ENCODE measurements at places on chromosomes 1 and 21.

- no peak for DNase-seq
Observed at GRCh38 chr1:67431869-67432578, 1.8 kb upstream of the SERBP1 start.

DNA sequence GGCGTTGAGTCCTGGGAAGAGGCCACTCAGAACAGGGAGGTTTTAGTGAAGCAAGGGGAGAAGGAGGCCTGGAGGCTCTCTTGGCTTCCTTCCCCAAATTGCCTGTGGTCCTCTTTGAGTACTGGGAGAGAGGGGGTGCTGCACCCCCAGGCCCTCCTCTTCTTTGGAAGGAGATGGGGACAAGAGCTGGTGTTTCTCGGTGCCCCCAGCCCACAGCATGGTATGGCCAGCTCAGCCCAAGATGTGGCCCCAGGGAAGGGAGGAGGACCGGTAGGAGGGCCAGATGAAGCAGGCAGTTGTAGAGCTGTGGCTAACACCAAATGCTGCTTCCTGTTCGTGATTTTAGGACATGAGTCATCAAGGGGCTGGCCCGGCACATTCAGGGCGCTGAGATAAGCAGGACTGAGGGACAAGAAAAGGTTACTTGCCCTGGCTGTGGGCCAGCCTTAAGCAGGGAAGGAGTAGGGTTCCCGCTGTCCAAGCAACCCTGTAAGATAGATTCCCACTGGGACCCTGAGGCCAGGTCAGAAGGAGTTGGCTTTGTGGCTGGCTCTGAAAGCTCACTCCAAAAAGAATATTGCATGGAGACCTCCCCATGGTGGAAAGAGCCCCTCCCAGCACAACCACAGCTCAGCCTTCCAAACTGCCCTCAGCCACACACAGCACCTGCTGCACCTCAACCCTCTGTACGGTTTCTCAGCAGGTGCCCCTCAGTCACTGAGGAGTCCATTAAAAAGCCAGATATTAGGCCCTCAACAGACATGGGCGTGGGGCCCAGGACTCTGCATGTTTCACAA is 4.9 kb upstream of the TNFRSF1B start:
- DNase-seq = peak; percentile 72

DNA sequence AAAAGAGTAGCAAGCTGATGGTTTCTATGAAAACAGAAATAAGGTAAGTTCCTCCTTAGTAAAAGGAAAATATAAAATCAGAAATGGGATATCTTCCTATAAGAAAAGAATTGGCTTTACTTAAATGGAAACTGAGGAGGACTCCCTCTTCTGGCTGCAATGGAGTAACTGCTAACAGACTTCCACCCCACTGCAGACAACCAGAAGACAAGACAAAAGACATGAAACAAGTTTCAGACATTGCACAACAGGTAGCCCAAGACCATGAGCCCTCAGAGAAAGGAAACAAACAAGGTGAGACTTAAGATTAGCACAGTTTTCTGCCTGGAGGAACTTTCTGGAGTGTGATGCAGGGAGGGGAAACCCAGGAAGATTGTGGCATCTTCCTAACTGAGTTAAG is 17.0 kb upstream of the OLFML2B start:
- DNase-seq = no peak

DNA sequence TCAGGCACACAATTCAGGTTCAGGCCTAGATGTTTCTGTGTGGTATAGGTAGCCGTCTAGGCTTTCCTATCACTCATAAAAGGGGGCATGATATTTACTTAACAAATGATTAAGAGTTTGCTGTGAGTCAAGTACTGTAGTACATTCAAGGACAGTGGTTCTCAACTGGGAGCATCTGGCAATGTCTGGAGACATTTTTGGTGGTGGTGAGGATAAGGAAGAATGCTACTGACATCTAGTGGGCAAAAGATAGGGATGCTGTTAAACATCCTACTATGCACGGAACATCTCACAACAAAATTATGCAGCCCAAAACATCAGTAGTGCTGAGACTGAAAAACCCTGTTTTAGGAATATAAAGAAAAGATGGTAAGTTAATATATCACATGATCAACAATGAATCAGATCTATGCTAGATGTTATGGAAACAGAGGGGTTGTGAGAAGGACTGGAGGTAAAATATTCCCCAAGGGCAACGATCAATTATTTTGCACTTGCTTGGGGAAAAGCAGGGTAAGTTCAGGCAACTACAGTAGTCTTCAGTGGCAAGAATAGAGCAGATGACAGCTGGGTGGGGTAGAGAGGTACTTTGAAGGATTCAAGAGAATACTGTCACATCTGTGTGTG is 4.9 kb downstream of the DNTTIP2 start:
- no peak for DNase-seq

DNA sequence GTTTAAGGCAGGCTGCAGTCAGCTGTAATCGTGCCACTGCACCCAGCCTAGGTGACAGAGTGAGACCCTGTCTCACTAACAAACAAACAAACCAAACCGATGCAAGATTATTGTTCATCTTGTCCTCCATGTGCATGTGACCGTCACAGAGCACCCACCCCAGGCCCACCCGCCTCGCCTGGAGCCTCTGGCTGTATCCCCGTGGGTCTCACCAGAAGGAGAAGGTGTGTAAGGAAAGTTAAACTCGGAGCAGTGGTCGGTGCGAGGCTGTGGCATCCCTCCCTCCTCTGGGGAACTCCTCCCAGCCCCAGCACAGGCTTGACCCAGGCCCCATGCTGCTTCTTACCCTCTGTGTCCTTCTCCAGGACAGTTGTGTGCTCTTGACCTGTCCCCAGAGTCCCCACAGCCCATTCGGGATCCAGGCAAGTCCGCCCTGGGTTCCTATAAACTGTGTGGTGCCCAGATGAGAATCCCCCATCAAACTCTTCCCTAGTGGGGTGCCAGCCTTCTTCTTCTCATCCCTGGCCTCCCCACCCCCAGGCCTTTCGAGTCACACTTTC is 318.4 kb downstream of the AJAP1 start:
- DNase-seq = no peak

- no peak for DNase-seq
Observed at GRCh38 chr1:2126331-2127186, 68.0 kb downstream of the FAAP20 start.

- DNase-seq = no peak
Observed at GRCh38 chr1:171500803-171501202, 15.5 kb downstream of the PRRC2C start.

GRCh38 chr1:182615468-182616129 is 11.4 kb upstream of the RGS16 start:
- no peak for DNase-seq

GRCh38 chr1:17335821-17336710 is 28.1 kb downstream of the PADI4 start:
- DNase-seq = peak; percentile 43

- no peak for DNase-seq
Observed at GRCh38 chr1:175198332-175198731, 5.8 kb upstream of the KIAA0040 start.

DNA sequence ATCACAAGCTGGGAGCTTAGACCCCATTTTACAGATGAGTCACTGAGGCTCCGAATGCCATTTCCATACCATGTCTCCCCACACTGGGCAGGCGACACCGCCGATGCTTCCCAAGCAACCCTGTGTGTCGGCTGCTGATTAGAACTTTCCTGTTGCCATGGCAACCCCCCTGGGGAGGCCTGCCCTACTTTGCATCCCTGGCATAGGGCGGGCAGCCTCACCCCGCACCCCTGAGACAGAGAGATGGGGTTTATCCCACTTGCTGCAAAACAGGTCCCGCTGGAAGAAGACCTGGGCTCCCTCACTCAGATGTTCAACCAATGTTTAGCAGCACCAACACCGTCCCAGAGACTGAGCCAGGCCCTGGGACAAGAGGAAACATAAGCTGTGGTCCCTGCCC is 81.5 kb downstream of the CAMK2N1 start:
- no peak for DNase-seq

- no peak for DNase-seq
Observed at GRCh38 chr1:227725046-227725445, 10.1 kb downstream of the JMJD4 start.

DNA sequence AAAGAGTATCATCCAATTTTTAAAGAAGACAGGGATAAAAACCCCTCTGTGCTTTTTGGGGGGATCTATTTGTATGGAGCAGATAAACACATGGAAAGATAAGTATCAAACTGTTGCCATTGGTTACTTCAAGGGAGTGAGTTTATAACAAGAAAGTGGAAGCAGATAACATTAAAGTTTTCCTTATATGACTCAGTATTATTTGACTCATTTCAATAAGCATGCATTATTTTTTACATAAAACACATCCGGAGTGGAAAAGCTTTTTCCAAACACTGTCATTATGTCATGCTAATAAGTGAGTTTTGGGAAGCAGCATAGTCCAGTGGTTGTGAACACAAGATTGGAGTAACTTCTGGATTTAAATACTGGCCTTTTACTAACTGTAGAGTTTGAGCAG is 452.2 kb downstream of the LTN1 start:
- DNase-seq = no peak

DNA sequence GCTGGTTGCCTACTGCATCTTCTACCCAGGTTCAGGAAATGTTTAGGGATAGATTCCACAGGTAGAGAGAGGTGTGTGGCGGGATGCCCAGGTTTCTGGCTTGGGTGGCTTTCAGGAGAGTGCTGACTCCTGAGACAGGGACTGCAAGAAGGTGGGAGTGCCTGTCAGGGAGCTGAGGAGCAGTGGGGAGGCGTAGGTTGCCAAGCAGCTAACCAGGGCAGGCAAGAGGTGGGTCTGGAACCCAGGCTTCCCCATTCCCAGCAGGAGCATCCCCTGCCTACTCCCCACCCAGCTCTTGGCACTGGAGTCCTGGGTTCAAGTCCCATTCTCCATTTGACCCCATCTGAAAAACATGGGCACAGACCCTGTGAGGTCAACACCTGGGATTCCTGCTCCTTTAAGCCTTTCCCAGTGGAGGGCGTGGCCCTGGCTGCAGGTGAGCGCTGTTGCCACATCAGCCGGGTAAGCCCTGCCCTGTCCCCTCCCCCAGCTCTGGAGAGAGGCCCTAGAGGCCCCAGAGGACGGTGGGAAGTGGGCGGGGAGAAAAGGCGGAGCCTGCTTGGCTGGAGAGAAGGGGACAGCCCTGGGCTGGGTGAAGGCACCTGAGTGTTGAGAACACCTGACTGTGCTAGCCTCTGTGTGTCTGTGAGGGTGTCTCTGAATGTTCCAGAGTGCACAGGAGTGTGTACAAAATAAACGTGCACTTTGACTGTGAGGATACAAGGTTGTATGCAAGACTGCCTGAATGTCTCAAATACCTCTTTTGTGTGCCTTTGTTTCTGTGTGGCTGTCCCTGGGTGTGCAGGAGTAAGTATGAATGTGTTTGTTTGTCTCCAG is 14.0 kb upstream of the SYNC start:
- no peak for DNase-seq

- DNase-seq = no peak
Observed at GRCh38 chr1:170200621-170201397, 55.0 kb downstream of the NTMT2 start.

- no peak for DNase-seq
Observed at GRCh38 chr21:37800456-37801061, 115.7 kb downstream of the KCNJ6 start.

- no peak for DNase-seq
Observed at GRCh38 chr1:76854255-76854654, 13.0 kb upstream of the ST6GALNAC5 start.

DNA sequence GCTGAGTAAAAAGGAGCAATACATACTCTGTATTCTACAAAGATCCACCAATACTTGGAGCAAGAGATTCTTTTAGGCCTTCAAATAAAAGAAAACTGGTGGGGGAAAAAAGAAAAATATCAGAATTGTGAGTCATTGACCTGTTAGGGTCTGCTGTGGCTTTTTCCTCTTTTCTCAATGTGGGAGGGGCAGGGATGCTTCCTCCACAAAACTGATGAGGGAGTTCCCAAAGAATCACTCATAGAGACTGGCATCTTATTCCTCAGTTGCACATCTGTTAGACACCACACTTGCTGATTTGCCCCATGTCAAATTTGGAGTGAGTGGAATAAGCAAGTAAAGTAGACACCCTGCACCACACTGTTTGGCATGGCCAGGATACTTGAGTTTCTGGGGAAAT is 16.6 kb downstream of the C1orf141 start:
- DNase-seq = no peak

- DNase-seq = no peak
Observed at GRCh38 chr1:239511875-239512274, 125.5 kb downstream of the CHRM3 start.

DNA sequence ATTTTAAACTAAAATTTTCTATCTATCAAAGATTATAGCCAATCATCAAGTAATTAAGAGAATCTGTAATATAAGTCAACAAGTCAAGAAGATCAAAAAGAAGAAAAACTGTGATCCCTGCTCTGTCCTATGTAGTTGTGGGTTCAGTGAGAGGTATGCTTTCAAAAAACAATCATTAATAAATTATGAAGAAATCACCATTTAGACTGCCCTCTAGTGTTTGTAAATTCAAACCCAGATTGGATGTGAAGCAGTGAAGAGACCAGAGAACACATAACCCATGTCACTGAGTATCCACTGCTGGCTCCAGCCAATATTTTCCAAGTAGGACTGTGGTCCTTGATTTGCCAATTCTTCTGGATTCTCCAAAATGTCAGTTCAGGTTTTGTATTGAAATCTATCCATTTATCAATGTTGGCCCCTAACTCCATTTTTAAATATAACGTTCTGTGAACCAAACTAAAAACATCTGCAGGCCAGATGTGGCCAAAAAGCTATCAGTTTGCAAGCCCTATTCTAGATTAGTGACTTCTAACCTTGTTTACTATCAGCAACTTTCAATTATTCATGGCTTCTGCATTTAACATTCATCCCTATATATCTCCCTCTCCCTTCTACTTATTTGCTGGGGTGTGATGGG is 467.5 kb upstream of the CXADR start:
- DNase-seq = no peak

DNA sequence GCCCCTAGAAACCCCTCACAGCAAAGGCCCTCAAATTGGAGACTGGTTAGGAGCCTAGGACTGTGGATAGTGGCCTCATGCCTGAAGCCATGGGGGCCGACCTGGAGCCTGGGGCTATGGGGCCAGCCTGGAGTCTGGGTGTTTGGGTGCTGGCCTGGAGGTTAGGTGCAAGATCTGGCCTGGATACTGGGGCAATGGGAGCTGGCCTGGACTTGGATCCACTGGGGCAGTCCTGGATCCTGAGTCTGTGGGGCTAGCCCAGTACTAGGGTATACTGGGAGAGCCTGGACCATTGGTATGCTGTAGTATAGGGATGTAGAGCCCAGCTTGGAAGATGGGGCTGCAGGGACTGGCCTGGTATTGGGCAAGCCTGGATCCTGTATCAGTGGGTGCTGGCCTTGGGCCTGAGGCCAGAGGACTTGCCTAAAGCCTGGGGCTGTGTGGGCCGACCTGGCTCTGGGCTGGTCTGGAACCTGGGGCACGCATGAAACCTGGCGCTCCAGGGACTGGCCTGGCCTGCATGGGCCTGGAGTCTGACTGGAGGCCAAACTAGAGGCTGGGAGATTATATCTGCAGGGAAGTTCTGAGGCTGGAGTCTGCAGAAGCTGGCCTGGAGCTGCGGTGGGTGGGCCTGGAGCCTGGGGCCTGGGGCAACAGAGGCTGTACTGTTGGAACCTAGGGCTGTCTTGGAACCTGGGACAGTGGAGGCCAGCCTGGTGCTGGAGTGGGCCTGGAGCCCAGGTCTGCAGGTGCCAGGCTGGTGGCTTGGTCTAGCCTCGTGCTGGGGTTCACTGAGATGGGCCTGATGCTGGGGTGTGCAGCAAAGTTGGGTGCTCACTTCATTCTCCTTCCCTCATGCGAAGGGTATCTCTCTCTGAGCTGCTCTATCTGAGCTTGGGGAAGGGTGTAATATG is 12.6 kb upstream of the DENND1B start:
- no peak for DNase-seq

GRCh38 chr1:73042403-73042802 is 760.1 kb upstream of the NEGR1 start:
- no peak for DNase-seq

Data from stimulated activated CD8-positive, alpha-beta memory T cell treated with anti-CD3 and anti-CD28 coated beads, Interleukin-4, amount 100 ng/mL, for 4 hours (primary cell).